ENCODE measurements at places on chromosomes 6 and 20.

DNA sequence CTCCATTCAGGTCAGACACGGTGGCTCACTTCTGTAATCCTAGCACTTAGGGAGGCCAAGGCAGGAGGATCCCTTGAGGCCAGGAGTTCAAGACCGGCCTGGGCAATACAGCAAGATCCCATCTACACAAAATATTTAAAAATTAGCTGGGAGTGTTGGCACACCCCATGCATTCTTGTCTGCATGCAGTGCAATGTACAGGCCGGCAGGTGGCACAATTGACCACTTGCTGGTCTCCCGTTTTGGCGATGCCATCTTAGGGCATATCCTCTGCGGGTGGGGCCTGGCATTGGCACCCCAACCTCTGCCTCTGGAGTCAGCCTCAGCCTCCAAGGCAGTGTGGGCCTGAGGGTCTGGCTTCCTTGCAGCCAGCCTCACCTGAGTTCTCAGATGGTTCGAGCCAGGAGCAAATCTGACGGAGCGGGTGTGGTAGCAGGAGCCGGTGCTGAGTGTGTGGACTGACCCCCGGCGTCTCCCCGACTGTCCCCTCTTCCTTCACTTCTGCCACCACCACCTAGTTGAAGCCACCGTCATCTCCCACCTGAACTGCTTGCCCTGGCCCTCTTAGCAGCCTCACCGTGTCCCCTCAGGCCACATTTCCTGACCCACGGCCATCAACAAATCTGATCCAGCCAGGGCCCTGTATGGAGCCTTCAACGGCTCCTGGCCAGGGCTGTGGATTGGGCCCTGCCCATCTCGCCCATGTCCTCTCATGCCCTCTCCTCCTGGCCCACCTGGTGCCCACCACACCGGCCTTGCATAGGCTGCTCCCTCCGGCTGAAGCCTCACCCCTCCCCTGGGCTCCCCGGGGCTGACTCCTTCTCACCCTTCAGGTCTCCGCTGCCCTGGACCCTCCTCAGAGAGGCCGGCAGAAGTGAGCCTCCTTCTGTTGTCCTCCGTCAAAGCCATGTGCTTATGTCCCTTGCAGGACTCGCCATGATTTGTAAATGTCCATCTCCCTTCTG, 44.0 kb downstream of the EFCAB8 start:
- DNase-seq: peak; percentile 47

DNA sequence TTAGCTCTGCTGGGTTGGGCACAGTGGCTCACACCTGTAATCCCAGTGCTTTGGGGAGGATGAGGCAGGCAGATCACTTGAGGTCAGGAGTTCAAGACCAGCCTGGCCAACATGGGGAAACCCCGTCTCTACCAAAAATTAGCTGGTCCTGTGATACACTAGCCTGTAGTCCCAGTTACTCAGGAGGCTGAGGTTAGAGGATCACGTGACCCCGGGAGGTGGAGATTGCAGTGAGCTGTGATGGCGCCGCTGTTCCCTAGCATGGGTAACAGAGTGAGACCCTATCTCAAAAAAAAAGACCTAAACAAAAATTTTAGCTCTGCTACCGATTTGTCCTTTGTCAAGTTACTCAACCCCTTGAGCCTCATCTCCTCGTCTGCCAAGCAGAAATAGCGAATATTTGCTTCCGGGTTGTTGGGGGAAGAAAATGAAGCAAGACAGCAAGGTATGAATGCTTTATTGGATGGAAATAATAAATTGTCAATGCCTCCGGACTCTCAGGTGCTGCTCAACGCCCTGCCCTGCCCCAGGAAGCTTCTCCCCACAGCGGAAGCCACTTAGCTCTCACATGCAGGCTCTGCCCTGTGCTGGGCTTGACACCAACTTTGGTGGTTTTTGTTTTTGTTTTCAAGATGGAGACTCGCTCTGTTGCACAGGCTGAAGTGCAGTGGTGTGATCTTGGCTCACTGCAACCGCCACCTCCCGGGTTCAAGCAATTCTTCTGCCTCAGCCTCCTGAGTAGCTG, 24.9 kb upstream of the ITCH start:
- DNase-seq: no peak

- no peak for DNase-seq
Observed at GRCh38 chr6:166785131-166785530, 158.1 kb upstream of the RPS6KA2 start.

DNA sequence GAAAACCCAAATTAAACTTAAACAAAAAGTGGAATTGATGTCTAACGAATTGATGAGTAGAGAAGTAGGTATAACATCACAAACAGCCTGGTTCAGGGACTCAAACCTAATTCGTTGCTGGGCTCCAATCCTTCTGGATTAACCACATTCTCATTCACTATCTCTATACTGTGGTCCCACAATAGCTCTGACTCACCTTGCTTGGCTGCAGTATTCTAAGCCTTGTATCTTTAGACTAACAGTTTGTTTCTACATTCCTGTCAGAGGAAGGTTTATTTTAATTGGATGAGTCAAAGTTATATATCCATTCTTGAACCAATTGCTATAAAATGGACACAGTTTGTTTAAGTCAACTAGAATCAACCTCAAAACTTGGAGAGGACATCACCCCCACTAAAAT, 530.5 kb upstream of the PTCHD4 start:
- no peak for DNase-seq

GRCh38 chr6:129390900-129391299, 319.1 kb downstream of the ARHGAP18 start:
- no peak for DNase-seq

DNA sequence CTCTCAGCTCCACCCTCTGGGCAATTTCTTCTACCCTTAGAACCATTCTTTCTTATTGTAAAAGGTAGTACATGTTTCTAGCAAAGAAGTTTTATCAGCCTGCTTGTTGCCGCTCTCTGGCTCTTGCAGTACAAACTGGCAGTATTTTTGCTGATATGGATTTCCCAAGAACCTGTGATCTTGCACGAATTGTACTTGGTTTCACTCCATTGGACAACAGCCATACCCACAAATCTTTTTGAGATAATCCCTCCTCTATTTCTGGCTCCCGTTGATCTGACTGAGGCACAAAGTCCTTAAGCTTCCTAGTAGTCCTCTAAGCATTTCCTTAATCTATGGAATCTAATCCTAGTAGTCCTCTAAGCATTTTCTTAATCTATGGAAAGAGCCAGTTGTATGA, 487.0 kb upstream of the PTCHD4 start:
- DNase-seq: no peak

- DNase-seq: peak; percentile 18
Observed at GRCh38 chr6:1136415-1136774, 175.5 kb upstream of the FOXQ1 start.

DNA sequence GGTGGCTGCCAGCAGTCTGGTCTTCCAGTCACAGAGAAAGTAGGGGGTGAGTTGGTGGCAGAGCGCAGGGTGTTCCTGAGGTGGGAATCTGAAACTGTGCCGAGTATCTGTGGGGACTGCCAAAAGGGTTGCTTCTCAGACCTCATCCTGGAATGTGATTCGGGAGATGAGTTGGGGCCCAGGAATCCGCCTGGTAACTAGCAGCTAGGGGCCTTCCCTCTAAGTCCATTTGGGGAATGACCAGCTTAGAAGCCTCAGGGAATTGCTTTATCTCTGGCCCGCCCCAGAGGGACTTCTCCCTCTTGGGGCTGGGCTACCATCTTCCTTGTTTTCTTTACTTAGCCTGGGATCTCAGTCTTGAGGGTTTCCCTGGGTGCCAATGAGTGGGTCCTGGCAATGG, 49.6 kb downstream of the MOCS1 start:
- peak; percentile 54 for DNase-seq

GRCh38 chr6:110618591-110619267, 142.3 kb upstream of the SLC22A16 start:
- no peak for DNase-seq

GRCh38 chr6:42627674-42628073, 63.8 kb downstream of the UBR2 start:
- no peak for DNase-seq

GRCh38 chr20:56362833-56363413, 4.1 kb downstream of the FAM210B start:
- no peak for DNase-seq

DNA sequence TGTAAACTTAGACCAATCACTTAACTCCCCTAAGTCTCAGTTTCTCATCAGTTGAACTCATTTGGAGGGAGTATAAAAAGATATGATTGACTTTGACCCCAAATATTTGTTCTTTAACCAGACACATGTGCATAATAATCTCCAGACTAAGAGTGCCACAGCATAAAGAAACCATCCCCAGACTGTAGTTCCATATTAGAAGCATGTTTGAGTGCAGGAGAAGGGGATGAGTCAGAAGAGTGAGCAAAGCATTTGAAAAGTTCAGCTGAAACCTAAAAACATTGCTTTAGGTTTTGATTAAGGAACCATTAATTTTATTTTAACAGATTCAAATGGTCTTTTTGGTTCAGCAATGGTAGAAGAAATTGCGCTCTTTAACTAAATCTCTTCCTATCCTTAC, 654.8 kb downstream of the UTRN start:
- DNase-seq: no peak

DNA sequence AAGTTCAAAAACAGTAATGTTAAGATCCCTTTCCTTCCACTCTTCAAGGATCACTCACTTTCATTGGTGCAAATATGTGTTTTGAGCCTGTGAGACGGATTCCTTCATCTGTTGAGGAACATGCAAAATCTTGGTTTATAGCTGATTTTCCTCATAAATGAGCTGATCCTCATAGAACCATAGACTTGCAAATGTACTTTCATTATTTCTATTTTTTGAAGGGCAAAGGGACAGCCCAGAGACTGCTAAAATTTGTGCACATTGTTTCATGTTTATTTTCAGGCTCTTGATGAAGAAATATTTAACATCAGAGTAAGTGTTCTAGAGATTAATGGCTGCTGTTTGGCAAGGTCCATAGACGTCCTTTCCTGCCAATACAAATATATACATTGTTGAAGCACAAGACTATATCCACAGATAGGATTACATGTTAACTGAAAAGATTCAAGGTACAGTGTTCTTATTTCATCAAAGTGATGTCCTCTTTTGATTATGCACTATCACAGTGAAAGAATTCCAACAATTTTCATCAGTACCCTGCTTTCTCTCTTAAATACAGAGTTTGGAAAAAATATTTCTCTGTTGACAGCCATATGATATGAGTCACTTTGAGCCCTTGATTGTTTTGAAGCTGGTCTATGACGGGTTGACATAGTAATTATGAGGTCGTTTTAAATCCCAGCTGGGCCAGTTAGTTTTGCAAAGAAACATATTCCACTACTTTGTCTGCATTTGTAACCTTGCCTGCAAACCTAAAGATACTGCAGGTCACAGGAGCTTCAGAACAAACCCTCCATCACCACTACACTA, 95.7 kb downstream of the FILIP1 start:
- DNase-seq: peak; percentile 19

- no peak for DNase-seq
Observed at GRCh38 chr6:108442770-108443520, 117.8 kb upstream of the FOXO3 start.

GRCh38 chr6:157563611-157564284, 182.8 kb downstream of the ZDHHC14 start:
- no peak for DNase-seq

DNA sequence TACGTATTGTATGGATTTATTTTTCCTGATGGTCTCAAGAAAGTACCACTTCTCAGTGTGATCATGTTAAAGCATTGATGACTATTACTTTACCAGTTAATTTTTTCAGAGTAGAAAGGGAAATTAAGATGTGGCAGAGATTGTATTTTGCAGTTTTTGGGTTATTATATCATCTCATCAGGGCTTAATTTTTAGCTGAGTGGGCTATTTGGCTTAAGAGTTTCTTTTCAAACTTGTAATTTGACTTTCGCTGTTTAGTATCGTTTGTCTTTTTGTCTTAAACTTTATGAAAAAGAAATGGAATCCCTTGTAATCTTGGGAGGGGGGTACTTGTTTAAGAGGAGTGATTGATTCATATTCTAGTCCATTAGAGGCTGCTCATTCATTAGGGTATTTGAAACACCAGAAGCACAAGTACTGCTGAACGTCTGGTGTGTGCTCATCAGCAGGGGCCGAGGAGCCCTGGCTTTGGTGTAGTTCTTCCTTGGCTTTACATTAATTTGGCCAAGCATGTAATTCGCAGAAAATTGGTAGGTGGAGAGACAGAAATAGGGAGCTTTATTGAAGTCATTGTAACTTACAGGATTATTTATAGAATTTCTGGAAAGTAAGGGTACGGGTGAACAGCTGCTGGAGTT, 112.4 kb downstream of the TIAM2 start:
- no peak for DNase-seq
